ENCODE measurements at places on chromosomes 4 and X.

- no peak for DNase-seq
Observed at GRCh38 chrX:116749943-116750342, 287.2 kb upstream of the CT83 start.

- no peak for DNase-seq
Observed at GRCh38 chr4:169689681-169690080, 68.1 kb downstream of the HPF1 start.

DNA sequence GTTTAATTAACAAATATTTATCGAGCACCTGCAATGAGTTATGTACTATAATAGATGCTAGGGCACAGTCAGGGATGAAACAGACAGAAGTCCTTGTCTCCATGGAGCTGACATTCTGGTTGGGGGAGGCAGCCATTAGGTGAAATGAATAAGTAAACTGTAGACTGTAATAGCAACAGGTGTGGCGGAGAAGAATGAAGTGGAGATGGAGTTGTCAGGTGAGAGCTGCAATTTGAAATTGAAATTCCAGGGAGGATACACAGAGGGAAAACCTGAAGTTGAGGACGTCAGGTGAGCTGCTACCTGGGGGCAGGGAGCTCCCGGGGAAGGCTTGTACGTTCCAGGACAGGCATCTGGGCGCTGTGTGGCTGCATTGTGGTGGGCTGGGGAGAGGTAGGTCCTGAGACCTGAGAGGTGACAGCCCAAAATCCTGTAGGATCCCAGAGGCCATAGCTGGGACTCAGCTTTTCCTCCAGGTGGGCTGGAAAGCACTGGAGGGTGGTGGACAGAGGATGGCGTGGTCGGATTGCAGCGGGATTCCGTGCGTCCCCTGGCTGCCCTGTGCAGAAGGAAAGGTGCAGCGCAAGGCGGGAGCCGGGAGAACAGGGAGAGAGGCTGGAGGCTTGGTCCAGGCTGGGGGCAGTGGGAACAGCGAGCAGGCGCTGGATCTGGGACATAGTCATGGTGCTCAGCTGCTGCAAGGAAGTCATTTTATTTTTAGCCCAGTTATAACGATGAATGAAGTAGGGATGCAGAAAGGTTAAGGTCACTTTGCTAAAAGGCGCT lies 24.8 kb downstream of the CYTL1 start:
- DNase-seq = no peak

DNA sequence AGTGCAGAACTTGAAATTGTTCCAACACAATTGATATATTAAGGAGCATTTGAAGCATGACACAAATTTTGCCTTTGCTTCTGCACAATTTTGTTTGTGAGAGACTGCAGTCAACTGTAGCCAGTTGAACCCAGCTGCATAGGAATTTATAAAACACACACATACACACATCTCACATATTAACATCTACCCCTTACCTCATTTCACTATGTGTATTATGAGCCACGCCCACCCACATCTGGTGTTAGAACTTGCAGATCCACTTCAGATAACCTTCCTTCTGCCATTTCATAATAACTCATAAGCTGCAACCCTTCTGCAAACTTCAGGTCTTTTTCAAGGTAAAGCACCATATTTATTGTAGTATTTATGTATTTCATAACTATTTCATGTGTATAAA lies 188.1 kb upstream of the WDFY3 start:
- DNase-seq = no peak

DNA sequence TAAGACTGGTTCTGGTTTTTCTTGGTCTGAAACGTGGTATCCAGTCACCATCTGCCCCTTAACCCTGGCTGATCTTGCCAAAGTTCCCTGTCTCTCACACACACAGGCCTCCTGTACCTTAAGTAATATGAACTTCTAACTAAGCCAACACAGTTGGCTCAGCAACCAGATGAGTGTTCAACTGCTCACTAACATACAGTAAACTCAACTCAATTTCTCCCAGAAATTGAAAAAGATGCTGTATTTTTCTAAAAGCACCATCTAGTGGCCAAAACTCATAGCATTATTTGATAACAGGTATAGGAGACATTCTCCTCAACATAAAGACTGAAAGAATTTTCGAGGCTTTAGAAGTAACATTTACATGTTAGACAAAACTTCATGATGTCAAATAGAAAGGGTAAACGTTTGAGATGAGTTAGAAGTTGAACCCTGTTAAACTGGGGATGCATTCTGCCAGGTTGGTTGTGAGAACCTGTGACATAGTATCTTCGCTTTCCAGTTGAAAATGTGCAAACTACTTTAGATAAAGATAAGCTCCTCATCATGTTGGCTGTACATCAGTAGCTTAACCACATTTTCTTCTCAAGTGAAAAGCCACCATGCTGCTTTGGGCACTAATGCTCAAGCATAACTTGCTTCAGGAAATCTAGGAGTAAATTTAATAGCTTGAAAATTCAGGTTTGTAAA lies 31.2 kb downstream of the CCNI start:
- DNase-seq = no peak

- DNase-seq = no peak
Observed at GRCh38 chrX:112555831-112556230, 123.9 kb downstream of the LHFPL1 start.

- DNase-seq = no peak
Observed at GRCh38 chr4:6180841-6181631, 19.3 kb downstream of the JAKMIP1 start.

- no peak for DNase-seq
Observed at GRCh38 chrX:29518100-29518499, 697.3 kb upstream of the MAGEB2 start.

DNA sequence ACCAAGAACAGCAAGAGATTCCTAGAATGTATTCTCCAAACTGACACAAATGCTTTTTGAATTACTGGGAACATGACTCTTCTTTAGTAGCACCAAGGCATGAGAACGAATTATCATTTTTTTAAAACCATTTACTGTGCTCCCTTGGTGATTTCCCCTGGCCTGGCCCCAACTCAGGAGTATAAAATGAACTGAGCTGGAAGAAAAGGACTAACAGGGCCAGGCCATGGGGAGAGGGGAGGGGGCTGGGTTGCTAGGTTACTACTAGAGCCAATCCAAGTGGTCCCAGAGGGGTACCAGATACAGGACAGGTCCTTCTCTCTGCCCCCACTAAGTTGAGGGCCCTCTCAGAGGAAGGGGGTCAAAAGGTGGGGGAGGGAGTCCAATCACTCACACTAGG lies 23.1 kb downstream of the SASH3 start:
- no peak for DNase-seq

DNA sequence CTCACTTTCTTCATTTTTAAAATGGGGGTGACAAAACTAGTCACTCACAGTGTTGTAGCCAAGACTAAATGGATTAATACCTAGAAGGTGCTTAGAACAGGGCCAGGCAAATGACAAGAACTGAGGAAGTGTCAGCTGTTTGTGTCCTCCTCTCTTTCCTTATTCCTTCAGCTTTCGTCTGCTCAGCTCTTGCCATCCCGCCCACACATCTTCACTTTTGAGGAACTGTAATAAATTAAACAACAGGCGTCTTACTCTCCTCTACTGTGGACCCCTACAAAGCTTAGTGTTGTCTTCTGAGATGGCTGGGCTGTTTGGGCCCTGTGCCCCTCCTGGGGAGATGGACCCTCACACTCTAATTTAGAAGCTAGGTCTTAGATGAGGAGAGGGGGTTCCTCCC lies 2.7 kb downstream of the HPSE start:
- DNase-seq = no peak

DNA sequence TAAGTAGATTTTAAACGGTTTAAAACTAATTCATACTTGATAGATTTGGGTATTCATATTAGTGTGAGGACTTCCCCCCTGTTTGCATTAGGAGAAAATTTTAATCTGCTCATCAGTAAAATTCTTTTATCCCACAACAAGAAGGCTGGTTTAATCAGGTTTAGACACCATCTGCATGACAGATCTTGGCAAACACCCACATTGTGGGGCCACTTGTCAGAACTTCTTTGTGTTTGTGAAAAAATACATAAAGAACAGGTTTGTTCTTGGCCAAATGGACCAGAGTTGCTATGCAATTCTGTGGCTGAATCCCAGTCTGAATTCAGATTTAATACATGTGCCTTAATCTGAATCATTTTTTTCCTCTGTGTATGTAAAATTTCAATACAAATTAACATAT lies 121.1 kb downstream of the REPS2 start:
- DNase-seq = no peak

GRCh38 chr4:39569209-39569608 lies 42.0 kb upstream of the UGDH start:
- no peak for DNase-seq

DNA sequence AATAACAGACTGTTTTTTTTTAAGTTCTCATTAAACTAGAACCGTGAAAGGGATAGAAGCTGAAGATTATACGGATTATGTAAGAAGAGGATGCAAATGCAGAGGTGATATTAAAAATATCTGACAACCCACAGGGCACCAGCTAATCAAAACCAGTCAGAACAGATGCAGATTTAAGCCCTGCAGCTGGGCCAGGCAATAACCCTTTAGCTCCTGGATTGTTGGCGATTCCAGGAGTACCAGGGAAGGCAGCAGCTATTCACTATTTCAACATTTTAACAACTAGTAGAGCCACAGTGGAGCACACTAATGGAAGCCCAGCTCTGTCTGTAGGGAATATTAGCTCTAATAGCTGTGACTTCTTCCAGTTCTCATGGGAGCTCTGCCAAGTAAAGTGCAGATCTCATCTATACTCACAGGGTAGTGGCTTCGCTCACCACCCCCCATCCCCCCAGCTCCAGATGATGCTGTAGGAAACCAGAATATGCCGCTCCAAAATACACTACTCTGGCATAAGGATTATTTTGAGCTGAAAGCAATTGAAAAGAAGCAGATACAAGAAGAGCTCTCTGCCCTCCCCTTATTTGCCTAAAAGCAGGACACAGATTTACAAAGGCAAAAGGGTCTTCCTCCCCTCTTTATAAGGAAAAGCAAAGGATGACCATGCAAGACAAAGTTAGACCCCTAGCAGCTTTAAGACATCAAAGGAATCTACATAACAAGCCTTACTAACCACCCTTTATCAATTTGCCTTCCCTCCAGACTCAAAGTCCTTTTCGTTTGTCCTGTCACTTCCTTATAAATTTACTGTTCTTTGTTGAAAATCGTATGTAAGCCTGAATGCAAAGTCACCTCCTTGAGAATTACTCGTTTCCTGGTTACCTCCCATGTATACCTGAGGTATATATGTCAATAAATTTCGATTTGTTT lies 13.7 kb downstream of the SCD5 start:
- no peak for DNase-seq

DNA sequence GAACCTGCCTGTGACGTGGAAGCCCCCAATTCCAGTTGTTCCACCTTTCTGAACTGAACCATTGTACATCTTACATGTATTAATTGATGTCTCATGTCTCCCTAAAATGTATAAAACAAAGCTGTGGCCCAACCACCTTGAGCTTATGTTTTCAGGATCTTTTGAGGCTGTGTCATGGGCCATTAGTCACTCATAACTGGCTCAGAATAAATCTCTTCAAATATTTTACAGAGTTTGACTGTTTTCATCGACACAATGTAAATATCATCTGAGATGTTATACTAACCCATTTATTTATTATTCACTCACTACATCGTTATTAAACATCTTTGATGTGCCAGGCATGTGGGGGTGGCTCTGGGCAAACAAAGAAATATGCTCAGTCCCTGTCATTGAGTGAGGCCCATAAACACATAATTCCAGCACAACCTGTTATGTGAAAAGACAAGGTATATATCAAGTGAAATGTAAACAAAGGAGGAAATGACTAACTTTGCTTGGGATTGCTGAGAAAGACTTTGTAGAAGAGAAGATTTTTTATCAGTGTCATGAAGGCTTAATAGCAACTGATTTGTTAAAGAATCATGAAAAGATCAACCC lies 34.5 kb upstream of the PPM1K start:
- DNase-seq = no peak

GRCh38 chrX:69100478-69100877 lies 64.8 kb downstream of the PJA1 start:
- no peak for DNase-seq

DNA sequence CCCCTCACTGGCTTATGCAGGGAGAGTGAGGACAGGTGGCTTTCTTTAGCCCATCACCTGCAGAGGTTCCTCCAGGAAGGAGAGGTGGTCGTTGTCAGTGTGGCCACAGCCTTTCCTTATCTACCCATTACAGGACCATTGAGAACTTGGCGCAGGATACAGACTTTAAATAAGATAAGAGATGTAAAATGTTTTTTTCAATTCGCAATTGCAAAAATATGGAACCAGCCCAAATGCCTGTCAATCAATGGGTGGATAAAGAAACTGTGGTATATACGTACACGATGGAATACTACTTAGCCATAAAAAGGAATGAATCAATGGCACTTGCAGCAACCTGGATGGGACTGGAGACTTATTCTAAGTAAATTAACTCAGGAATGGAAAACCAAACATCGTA lies 6.9 kb upstream of the RNF175 start:
- no peak for DNase-seq

DNA sequence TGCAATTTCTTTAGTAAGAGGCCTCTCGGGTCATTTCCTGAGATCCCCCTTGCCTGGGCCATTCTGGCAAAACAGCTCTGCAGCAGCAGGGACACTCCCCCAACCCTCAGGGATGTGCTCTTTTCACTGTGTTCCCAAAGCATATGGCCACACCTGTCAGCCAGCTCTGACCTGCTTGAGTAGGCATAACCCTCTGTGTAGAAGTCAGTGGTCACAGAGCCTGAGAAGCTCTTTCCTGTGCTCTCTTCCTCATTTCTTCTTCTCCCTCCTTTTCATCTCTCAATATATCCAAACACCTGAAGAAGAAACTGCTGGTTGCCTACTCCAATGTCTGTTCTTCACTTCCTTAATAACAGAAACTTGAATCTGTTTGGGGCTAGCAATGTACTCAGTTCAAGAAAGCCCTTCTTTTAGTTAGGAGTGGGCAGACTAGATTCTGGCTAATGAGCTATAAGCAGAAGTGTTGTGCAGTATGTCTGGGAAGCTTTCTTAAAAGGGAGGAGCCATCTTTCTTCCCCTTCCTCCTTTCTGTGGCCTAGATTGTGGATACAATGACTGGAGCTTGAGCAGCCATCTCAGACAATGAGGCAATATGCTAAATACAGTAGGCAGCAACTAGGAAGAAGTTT lies 73.3 kb downstream of the PRPS1 start:
- DNase-seq = no peak

- no peak for DNase-seq
Observed at GRCh38 chrX:48613502-48614160, 16.3 kb downstream of the WDR13 start.

DNA sequence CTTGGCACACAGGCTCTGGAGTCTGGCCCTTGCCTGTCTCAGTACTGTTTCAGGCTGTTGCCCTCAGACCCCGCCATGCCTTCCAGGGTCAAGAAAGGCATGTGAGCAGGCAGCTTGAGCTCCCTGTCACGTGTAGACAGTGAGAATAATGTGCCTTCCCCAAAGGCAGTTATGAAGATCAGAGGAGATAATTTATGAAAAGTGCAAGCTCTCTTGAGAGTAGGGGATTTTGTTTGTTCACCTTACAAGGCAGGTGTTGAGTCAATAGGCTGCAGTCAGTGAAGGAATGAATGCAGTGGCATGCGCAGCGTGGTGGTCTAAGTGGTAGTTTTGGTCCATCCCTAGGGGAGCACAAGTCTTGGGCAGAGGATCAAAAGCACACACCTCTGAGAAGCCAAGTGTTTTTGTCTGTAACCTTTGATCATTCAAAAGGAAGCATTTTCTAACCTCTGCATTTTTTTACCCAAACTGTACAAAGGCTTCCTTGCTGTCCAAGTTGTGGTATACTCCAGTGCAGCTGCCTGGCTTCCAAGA lies 14.4 kb downstream of the HADH start:
- no peak for DNase-seq

GRCh38 chr4:11633430-11633829 lies 204.7 kb upstream of the HS3ST1 start:
- no peak for DNase-seq

GRCh38 chrX:16028576-16028975 lies 94.8 kb upstream of the GRPR start:
- DNase-seq = no peak
